ENCODE measurements at places on chromosomes 2 and 18.

- no peak for DNase-seq
Measured at GRCh38 chr18:3495691-3496430, 45.9 kb downstream of the TGIF1 start.

- DNase-seq, result peak; percentile 48
Measured at GRCh38 chr2:209663139-209663538, 108.5 kb upstream of the UNC80 start.

GRCh38 chr2:158189526-158189925 is 87.8 kb downstream of the UPP2 start:
- DNase-seq, result no peak

- DNase-seq, result peak; percentile 16
Measured at GRCh38 chr2:222677981-222678380, 6.5 kb downstream of the MOGAT1 start.

DNA sequence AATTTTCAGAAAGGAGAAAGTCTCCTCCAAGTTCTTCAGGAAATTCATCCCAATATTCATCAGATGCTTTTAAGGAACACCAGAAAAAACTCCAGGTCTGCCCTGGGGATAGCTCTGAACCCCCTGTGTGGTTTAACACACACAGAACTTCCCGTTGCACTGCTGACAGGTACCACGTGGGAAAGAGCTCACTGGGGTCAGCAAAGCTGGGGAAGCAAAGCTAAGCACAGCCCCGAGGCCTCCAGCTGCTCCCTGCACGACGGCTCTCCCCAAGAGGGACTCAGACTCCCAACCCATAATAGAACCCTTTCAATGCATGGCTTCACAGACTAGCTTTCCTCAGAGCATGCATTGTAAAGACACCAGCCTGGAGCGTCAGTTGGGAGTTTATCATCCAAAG is 28.0 kb downstream of the ADI1 start:
- DNase-seq, result no peak

- DNase-seq, result peak; percentile 92
Measured at GRCh38 chr2:42117923-42118753, 51.0 kb upstream of the EML4 start.

- DNase-seq, result no peak
Measured at GRCh38 chr2:64342195-64343099, 111.5 kb upstream of the LGALSL start.

DNA sequence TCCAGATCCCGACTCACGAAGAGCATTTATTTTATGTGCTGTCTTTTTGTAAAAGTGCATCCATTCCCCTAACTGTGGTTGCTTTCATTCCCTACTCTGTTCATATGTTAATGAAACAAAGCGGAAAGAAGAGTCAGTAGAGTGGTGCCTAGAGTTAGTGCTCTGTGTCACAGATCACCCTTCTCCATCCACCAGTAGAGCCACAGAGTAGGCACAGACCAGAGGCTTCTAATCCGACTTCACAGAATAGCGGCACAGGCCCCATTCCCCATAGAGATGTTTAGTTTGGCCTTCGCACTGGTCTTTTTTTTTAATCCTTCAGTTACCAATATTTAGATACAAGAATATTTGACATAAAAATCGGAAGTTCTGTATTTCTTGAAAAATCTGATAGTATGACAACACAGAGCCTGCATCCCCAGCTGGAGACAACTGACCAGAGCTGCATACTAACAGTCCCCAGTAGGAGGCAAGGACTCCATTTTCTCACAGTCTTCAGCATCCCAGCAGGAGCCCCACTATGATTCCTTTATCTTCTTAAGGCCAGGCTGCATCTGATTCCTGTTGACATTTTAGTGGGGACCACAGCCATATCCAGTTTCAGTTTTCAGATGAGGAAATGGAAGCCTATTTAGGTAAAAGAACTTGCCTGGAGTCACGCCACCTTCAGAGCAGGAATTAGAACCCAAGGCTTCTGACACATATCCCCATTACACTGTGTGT is 7.0 kb downstream of the G6PC2 start:
- DNase-seq, result no peak

DNA sequence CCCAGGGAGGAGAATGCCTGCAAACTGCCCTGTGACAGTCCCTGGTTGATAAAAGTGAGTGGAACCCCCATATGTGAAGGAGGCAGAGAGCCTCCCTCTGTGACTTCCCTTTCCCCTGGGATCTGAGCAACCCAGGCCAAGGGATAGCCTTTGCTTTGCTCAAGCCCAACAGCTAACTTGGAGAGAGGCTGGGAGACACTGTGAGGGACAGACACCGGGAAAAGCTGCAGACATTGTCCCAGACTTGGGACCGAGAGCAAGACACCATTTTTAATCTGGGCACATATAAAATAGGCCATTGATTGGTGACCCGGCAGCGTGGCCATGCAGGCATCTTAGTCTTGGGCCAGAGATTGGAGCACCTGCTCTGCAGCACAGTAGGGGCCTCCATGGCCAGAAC is 96.1 kb upstream of the SALL3 start:
- no peak for DNase-seq

DNA sequence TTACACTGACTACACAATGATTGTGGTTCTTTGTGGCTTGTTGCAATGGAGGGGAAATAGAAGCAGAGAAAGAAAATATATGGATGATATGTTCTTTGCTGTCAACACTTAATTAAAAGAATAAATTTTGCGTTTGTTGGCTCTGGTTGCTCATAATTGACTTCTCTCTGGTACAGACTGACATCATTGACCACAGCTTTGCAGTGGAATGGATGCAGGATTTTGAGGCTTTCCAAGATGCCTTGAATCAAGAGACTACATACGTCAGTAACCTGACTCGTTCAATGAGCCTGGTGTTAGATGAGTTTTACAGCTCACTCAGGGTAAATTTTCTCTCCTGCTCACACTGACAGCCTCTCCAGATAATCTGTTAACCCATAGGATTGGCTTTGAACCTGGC is 9.9 kb downstream of the GPN1 start:
- peak; percentile 54 for DNase-seq

DNA sequence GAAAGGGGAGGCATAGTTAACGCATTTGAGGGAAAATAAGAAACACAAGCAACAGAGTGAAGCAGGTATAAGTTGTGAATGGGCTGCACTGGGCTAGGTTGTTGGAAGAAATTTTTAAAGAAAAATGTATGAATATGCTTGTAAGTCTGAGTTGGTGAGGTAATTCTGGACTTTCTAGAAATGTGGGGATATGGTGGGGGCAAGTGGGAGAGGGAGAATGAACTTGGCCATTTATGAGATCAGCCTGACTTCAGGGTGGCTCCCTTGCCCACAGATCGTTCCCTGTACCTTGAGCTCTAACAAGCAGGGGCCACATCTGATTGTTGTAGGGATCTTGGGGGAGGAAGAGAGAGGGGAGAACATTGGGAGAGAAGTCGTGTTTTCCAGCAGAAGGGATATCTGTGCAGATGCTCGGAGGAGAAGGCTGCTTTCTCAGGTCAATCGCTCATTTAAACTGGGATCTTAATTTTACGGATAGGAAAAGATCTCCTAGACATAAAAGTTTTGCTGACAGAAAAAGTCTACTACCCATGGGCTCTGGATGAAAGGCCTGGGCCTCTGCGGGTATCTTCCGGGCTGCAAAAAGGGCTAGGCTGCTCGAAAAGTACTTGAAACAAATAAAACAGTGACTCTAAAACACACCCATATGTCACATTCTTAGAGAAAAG is 42.5 kb upstream of the FZD5 start:
- DNase-seq, result no peak

GRCh38 chr2:39537150-39537549 is 100.1 kb upstream of the MAP4K3 start:
- DNase-seq, result no peak

GRCh38 chr2:191789796-191790195 is 57.1 kb downstream of the CAVIN2 start:
- DNase-seq, result no peak

GRCh38 chr18:29063346-29063745 is 886.4 kb upstream of the CDH2 start:
- DNase-seq, result no peak

GRCh38 chr2:166516712-166517303 is 22.8 kb upstream of the SCN7A start:
- peak; percentile 30 for DNase-seq

- DNase-seq, result no peak
Measured at GRCh38 chr18:42289526-42289925, 334.5 kb downstream of the PIK3C3 start.

DNA sequence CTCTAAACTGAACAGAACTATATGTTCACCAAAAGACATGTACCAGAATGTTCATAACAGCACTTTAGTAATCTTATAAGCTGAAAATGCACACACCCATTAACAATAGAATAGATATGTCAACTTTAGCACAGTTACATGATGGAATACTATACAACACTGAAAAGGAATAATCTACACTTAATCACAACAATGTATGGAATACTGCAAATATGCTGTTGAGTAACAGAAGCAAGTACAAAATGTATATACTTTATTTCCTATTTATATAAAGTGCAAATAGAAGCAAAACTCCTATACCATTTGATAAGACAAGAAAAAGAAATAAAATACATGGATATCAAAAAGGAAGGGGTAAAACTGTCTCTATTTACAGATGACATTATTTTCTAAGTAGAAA is 352.8 kb downstream of the NCKAP5 start:
- no peak for DNase-seq

DNA sequence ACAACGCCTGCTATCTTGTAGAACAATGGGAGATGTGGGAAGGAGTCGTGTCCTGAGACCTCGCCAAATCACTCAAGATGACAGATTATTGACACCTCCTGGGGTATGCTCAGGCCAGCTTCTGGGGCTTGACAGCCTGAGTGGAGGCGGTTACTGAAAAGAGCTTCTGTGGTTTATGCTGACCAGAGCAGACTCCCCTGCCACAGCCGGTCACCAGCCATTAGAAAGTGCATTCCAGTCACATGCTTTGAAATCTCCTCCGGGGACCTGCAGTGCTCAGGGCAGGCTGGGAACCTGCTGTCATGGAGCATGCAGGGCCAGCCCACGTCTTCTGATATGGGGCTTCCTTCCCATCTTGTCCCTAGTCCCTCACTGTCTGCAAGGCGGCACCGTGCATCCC is 215.9 kb downstream of the SEPTIN10 start:
- no peak for DNase-seq

DNA sequence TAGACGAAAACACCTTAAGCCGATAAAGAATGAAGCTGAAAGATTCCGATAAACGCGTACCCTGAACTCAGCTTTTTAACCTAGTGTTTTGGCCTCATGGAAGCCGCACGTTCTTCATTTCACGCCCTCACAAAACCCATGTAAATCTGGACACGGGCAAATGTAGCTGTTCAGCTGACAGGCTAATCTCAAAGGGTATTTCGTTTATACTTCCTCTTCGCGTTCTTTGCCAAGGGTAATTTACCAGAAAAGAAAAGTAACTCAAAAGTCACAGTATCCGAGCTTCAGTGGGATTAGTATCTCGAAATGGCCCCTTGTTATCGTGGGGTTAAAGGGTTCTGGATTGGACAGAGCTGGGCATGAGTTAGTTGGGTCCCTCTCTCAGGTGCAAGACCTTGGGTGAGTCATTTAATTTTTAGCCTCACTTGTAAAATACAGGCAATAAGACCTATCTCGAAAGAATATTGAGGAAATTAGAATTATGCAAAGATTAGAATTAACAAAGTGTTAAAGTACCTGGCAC is 22.0 kb upstream of the STPG4 start:
- no peak for DNase-seq

- no peak for DNase-seq
Measured at GRCh38 chr18:12449051-12449785, 41.5 kb downstream of the PRELID3A start.

- peak; percentile 26 for DNase-seq
Measured at GRCh38 chr2:17813010-17813741, 3.1 kb upstream of the MSGN1 start.

DNA sequence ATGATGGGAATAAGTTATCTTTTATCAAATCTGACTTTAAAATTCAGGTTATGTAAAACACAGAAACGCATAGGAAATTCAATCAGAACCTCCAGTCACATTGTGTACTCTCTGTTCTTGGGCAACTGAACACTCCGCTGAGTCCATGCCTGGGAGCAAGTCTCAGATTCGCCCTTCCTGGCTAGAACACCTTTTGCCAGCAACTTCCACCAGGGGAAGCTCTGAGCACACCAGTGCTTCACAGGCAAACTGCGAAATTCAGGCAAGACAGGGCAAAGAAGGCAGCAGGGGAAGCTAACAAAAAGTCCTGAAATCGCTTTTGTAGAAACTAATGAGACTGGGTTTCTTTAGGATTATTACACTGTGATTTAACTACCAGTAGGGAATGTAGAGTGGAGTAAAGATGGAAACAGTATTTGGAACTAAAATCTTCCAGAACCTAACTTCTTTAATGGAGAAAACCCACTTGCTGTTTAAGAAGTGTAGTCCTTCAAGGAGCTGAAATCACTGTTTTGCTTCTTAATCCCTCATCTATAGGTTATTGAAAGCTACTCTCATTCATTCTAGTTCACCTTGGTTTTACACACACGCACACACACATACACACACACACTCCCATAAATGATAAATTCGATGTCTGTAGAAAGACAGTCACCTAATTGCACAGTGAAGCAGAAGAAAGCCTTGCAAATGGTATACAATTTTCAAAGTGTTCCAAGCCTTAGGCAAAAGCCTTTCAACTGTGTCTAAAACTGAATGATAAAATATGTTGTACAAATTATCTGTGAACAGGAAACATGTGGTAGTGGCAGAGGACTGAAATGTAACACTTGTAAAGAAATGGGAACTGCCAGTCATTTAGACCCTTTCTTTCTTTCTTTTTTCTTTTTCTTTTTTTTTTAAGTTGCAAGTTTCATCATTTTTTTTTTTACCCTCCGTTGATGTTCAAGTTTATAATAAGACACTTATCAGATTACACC is 214.5 kb downstream of the TMEM182 start:
- no peak for DNase-seq

GRCh38 chr2:45496869-45497268 is 114.2 kb downstream of the SRBD1 start:
- no peak for DNase-seq

DNA sequence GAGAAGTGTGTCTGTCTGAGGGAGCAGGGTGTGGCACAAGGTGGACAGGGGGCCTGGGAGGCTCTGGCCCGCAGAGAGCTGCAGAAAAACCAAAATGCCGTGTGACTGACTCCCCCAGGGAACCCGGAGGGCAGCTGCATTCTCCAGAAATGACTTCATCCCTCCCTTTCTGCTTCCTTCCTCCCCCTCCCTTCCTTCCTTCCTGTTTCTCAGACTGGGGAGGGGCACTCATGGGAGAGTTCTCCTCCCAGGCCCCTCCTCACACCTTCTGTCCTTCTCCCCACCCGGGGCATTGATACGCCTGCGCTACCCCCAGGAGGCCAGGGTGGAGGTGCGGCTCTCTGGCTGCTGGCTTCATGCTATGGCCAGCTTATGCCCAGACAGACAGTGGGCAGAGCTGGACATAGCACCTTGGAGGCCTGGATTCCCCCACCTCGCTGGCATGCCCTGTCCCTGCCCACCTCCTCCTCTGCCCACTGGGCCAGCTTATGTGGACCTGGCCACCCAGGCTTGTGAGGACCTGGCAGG is 8.2 kb upstream of the GPR17 start:
- DNase-seq, result peak; percentile 93

Data from EH (cell line).